ENCODE measurements at places on chromosomes 1 and 21.

- DNase-seq, result no peak
These were observed 1.1 kb downstream of the S100A11 start for GRCh38 chr1:152035539-152036266.

DNA sequence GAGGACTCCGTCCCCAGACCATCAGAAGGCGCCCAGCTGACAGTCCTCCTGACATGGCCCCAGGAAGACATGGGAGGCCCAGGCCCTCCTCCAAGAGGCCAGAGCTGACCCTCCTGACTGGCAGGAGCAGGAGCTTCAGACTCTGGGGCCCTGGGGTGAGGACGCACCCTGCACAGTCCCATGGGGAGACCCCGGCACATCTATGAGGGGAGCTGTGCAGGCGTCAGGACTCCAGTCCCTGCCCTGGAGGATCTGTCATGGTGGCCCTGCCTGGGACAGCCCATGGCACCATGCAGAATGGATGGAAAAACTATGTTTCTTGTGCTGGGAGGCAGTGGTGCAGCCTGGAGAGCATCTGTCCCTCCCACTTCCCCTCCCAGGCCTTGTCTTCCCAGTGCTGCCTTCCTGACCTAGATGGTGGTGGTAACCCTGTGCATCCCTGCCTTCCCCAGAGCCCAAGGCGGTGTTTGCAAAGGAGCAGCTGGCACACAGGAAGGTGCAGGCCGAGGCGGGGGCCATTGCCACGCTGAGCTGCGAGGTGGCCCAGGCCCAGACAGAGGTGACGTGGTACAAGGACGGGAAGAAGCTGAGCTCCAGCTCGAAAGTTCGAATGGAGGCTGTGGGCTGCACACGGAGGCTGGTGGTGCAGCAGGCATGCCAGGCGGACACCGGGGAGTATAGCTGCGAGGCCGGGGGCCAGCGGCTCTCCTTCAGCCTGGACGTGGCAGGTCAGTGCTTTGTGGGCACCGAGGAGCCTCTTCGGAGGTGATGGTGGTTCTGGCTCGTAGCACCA lies 41.9 kb downstream of the OBSCN start:
- DNase-seq, result no peak

- no peak for DNase-seq
These were observed 44.3 kb upstream of the ATP1B1 start for GRCh38 chr1:169062152-169062551.

- no peak for DNase-seq
These were observed 20.2 kb upstream of the MGST3 start for GRCh38 chr1:165610866-165611265.

DNA sequence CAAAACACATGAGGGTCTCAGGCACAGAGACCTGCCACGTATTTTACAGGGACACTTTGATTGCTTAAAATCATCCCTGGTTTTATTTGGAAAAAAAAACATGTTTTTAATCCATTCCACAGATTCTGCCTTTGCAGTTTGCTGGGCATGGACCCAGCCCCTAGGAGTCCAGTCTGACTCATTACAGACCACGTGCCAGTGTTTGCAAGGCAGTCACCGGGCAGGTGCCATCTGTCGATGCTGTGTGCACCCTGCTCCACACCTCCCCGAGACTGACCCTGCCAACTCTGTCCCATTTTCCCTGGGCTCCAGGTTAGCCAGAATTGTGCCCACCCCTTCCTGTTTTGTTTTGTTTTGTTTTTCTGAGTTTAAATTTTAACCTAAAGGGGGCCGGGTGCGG lies 148.4 kb upstream of the TMEM51 start:
- no peak for DNase-seq

GRCh38 chr1:211521102-211521815 lies 29.3 kb upstream of the RD3 start:
- DNase-seq, result no peak

DNA sequence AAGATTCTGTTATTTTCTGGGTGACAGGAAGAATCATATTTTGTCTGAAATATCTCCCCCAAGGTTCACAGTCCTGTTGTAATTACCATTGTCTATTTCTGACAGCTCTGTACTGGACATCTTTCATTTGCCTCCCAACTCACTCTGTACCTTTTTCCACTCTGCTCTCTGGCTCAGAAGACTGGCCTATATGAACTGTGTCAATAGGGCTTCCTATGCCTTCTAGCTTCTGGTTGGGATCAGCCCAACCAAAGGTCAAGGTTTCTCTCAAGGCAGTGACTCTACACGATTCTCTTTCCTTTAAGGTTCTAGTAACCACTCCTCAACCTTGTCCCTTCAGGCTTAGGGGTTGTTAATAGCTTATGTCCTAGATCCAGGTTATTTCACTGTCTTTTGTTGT lies 17.5 kb downstream of the KLHL12 start:
- DNase-seq, result no peak

DNA sequence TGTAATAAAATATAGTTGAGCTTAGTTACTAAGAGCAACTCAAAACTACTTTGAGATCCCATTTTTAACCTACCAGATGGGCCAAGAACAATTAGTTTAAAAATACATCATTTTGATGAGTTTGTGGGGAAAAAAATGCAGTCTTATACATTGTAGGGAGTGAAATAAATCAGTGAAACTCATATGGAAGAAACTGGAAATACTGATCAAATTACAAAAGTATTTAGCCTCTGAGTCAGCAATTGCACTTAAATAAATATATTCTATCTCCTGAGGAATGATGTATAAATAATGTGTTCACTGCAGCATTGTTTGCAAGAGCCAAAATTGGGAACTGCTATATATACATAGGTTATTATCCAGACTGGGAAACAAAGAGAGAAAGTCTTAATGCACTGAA lies 4.6 kb upstream of the SMCP start:
- no peak for DNase-seq

DNA sequence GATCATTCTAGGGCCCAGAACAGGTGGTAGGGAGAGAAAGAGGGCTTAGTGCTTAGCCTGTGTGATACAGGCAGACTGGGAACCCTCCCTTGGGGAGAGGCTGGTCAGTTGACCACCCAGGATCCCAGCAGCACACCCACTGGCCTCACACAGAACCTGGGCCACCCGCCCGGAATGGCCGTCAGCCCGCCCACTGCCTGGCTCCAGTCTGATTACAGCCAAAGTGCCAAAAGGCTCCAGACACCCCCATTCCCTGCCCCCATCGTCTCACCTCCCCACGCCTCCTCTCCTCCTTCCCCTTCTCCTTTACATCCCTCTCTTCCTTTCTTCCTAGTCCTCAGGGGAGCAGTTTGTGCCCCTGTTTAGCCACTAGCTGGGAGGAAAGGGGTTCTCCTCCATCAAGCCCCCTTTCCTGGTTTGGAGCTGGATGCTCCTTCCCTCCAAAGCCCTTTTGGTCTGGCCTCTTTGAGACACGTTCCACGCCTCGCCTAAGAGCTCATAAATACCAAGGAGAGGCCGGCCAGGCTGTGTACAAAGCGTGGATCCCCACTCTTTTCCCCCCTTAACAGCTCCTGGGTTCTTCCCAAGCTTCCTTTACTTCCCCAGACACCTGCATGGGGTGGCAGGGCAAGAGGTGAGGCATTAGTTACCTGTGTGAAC lies 4.6 kb upstream of the WNT2B start:
- no peak for DNase-seq

DNA sequence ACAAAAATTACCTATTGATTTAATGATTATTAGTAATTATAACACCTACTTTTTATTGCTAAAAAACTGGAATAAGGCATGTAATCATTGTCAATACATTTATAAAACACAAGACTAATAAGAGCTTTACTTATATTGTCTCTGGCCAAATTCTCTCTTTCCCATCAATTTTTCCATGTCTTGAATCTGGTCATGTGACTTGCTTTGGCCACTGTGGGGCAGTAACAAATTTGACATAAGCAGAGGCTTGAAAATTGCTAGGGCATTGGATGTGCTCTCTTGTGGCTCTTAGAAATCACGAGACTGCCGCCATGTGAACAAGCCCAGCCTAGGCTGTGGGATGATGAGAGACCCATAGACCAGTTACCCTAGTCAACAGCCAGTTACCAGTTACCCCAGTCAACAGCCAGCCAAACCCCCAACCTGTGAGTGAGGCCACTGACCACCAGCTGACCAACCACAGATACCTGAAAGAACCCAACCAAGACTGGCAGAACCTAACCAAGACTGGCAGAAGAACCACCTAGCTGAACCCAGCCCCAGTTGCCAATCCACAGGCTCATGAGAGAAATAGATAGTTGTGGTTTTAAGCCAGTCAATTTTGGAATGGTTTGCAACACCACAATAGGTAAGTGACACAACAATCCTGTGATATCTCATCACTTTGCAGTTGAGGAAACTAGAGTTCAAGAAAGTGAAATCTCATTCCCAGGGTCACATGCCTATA lies 8.8 kb downstream of the KLHDC7A start:
- no peak for DNase-seq

- no peak for DNase-seq
These were observed 30.4 kb downstream of the KCNN3 start for GRCh38 chr1:154839691-154840090.

DNA sequence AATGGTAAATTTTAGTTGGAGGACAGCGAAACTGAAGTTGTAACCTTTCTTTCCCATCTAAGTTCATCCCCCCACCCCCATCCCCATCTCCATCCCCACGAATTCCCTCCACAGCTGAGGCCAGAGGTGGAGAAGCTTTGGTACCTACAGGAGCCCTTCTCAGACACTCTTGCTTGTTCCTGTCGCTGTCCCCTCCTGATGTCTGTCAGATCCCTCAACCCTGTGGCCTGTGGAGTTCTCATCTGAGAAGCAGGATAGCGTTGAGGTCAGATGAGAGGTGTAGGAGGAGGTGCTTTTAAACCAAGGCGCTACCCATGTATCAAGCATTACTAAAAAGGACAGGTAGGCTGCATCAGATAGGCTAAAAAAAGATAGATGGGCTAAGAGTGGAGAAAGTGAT lies 769 bp downstream of the NTPCR start:
- no peak for DNase-seq

DNA sequence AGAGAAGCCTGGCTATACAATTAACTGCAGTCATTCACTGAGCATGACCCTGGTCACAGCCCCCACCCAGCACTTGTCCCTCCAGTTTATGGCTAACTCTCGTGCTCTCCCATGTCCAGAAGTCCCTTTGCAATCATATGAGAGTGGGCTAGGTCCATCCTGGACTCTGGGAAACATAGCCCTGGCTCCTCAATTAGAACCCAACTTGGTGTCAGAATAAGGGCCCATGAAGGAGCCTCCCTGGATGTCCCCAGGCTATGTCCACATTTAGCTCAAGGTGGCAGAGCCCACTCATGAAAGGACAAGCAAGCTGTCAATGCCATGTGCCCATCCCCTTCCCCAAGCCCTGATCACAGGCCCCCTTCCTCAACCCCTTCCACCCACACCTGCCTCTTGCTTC lies 27.4 kb upstream of the HPDL start:
- no peak for DNase-seq
